Sigmoid colon (tissue), 7 donors: ENCODE measurements at places on chromosomes 6 and 20.

GRCh38 chr20:9022376-9022775 is 46.5 kb upstream of the PLCB4 start:
- no peak for DNase-seq

DNA sequence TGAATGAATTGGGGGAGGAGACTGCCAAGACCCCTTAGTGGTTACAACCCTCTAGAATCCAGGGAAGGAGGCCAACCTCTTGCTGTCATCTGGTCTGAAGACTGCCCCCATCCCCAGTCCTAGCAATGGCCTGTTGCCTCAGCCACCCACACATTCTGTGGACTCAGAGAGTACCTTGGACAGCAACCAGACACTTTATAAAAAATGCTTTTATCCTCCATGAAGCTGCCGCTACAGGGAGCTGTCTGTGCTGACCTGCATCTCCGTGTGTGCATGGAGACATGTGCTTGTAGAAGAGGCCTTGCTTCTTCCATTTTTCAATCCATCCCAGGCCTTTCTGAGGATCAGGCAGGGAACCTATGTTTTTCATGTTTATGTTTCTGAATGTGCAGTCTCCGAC is 15.2 kb downstream of the CDH22 start:
- no peak for DNase-seq

DNA sequence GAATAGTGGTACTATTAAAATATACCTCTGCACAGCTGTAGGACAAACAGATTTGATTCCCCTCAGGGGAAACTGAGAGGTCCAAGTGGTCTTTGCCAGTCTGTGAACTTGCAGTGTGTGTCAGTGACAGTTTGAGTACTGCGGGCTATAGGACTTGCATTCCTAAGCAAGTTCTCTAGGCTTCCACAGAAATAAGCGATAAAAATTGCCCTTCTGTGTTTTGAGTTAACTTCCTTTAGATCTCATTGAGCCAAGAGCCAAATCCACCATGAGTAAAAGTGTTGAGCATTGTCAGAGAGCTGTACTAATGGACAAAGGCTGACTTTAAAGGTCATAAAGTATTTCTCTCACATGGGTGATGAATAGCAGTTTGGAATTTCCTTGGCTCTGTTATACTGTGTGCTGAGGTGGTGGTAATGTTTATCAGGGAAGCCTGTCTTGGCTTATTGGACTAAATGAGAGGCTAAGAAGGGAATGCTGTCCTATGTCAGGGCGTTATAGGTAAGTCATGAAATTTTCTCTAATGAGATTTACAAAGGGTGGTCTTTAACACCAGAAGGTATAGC is 122.6 kb upstream of the MAP3K7 start:
- DNase-seq = no peak

GRCh38 chr6:20811109-20811761 is 277.0 kb downstream of the CDKAL1 start:
- DNase-seq = no peak

GRCh38 chr6:137272403-137272802 is 53.2 kb upstream of the IFNGR1 start:
- no peak for DNase-seq
